ENCODE measurements at places on chromosomes 3 and 15.

DNA sequence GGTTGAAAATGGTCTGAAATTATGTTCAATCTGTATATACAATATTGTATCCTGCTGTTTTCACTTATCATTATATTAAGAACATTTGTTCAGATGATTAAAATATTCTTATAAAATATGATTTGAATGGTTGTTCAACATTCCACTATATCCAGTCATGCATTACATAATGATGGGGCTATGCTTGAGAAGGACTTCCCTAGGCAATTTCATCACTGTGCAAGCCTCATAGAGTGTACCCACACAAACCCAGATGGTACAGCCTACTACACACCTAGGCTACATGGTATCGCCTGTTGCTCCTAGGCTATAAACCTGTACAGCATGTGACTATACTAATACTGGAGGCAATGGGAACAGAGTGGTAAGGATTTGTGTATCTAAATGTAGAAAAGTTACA, 30.5 kb downstream of the SLC7A14 start:
- DNase-seq: no peak

- no peak for DNase-seq
Observed at GRCh38 chr3:9214185-9214584, 35.3 kb downstream of the SRGAP3 start.

GRCh38 chr3:46928282-46928681, 48.3 kb downstream of the CCDC12 start:
- DNase-seq: no peak

DNA sequence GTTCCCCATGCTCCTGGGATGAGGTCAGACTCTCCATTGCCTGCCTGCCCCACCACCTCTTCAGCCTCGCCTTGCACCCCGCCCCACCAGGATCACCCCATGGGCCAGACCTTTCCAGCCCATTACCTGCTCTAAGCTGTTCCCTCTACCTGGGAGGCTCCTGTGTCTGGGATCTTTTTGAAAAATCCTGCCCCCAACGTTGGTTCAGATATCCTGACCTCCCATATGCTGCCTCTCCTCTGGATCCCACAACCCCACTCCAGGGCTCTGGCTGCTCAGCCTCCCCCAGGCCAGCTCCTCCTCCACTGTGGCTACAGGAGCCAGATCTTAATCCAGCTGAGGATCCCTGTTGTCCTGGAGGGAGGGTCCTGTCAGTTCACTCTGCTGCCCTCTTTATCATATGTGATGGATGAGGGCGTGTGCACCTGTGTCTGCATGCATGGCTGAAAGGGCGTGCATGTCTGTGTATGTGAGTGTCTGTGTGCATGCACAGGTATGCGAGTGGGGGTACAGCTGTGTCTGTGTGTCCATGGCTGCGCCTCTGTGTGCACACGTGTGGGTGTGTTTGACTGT, 21.7 kb upstream of the ALAS1 start:
- no peak for DNase-seq

DNA sequence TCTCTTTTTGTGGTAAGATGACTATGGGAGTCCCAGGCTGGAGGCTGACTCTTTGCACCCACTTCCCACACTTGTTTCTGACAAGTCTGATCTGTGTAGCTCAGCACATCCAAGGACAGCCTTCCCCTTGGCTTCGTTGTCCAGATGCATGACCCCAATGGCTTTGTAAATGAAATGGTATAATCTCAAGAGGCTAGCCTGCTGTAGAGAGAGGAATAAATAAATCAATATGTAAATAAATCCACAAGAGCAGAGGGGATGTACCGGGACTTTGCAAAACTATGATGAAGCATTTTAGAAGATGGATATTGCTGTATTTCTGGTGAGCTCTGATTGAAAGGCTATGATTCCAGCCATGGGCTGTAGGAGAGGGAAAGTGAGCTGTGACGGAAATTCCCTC, 79.9 kb upstream of the NEO1 start:
- no peak for DNase-seq

DNA sequence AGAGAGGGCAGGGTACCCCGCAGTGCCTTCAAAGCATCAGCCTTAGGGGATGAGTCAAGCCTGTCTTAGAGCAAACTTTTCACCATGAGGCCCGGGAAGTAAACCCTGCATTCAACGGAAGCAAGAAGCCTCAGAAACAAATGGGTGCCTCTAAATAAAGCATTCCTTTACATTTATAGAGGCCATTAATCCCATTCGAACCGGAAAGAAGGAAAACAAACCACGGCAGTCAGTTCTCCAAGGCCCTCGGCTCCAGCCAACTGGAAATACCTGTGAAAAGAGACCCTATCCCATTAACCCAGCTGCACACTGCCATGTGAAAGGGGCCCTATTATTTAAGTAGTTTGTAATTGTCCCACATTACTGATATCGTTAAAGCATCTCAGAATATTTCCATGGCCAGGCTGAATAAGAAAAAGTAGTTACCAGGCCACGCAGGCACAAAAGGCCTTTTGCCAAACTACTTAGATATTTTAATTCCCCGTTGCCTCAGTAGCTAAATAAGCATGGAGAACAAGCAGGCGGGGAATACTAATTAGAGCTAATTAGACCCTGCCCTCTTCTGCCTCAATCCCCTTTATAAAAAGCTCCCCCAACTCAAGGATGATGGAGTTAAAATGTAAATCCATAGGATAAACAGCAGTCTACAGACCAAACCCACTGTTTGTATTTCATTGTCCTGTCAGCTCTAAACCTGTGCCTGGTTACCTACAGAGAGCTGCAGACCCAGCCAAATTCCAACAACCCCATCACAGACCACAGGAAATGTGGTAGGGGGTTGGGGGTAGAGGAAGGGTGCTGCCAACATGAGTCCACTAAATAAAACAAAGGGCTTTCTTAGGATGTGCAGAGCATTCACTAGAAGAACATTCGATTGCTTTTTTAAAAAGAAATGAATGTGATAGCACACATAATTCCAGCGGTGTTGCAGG, 4.1 kb downstream of the ITGB5 start:
- DNase-seq: no peak

GRCh38 chr15:85457392-85457968, 77.1 kb downstream of the AKAP13 start:
- DNase-seq: no peak

GRCh38 chr3:16881896-16882630, 2.7 kb upstream of the PLCL2 start:
- no peak for DNase-seq

DNA sequence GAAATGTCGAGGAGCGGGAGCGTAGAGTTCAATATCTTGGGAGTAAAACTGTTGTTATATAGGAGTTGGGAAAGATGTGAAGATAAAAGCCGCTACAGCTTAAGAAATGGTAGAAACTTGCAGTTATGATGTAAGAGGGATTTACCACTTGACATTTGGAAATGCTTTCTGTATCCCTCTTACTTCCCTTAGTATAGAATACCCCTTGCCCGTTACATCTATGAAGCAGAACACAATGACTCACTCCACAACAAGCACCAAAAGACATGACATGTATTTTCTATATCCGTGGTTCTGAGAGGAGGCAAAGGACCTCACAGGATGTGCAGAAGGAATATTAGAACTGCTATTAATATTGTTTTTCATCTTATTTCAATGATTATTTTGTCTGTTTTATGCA, 254.2 kb upstream of the NR2F2 start:
- no peak for DNase-seq

- peak; percentile 60 for DNase-seq
Observed at GRCh38 chr15:88450125-88450798, 16.9 kb downstream of the MRPL46 start.

GRCh38 chr3:194201953-194202666, 66.2 kb downstream of the HES1 start:
- no peak for DNase-seq

GRCh38 chr15:41716864-41717263, 56.7 kb downstream of the MGA start:
- DNase-seq: no peak

DNA sequence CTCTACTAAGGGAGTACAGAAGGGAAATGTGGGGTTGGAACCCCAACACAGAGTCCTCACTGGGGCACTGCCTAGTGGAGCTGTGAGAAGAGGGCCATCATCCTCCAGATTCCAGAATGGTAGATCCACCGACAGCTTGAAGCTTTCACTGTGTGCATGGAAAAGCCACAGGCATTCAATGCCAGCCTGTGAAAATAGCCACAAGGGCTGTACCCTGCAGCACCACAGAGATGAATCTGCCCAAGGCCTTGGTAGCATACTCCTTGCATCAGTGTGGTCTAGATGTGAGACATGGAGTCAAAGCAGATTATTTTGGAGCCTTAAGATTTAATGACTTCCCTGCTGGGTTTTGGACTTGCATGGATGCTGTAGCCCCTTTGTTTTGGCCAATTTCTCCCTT, 39.3 kb upstream of the KCNMB2 start:
- DNase-seq: no peak

DNA sequence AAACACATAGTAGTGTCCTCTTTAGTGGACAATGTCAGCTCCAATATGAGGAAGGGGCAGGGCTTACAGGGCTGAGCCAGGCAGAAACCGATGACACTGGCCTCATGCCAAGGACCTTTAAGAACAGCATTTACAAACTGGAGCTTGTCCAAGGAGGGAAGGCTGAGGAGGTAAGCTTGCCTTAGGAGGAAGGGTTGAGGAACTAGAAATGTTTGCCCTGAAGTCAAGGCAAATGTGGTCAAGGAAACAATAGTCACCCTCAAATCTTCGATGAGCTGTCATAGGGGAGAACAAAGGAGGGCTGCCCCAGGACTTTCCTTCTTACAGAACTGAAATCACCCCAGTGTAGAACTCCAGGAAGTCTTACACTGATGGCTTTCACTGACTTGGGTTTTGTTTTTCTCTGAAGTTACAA, 136.4 kb downstream of the LIPC start:
- no peak for DNase-seq

DNA sequence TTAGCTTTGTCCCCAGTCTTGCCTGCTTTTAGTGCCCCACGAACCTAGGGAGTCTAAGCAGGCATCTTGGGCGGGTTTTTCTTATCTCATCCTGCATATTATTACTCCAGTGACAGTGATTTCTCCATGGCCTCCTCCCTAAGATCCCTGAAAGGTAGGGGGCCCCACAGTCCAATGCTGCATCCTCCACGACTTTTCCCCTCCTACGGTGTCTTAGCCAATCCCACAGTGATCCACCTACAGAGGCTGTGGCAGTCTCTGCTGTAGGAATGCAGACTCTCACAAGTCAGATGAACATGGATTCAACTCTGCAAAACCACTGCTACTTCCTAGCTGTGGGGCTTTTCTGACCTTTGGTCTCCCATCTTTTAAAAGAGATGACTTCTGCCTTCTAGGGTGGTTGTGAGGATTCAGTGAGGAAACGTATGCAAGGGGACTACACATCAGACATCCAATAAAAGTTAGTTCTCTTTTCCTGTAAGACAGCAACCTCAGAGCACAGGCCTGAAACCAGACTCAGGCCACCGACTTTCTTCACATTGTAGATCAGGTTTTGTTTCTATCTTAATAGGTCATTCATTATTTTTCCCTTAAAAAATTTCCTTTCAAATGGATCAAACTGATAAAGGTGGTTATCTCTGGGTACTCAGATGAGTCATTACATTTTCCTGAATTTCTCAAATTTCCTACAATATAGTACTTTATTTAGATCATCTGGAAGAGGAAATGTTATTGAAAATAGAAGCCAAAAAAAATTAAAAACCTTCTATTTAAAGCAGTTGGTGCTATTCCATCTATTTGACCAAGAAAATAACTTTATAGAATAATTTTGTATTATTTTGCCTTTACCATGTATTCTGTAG, 23.2 kb downstream of the ILDR1 start:
- DNase-seq: no peak

DNA sequence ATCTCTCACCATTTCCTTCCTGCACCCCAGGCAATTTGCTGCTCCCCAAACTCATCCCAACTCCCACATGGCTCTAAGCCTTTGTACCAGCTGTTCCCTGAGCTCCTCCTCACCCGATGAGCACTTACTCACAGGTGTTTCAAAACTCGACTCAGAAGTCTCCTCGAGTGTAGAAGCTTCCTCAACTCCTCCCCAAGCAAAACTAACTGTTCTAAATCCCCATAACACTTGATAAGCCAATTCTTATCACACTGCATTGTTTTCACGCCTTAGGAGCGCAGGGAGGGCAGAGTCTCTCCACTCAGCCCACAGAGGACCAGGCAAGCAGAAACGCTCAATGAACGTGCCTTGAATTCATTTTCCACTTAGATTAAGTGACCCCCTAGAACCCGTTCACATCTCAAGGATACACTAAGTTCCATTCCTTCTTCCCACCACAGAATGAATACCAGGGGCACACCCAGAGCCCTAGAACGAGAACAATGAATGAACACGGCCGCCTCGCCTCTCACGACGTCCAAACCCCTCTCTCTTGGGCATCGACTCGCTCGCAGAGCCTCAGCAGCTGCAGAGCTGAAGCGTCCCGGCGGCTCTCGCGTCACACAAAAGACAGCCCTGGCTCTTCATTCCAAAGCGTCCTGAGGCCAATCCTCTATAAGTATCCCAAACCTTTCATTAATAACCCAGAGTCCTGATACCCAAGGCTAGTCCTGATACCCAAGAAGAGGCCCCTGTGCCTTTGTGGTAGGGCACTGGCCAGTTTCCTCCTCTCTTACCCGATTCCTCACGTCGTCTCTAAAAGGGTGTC, 1.1 kb downstream of the RAF1 start:
- DNase-seq: no peak

GRCh38 chr15:48040166-48040817, 80.5 kb upstream of the SLC24A5 start:
- DNase-seq: no peak

- no peak for DNase-seq
Observed at GRCh38 chr3:32226875-32227500, 11.5 kb upstream of the CMTM8 start.

GRCh38 chr15:55782901-55783300, 39.9 kb upstream of the PRTG start:
- DNase-seq: no peak

GRCh38 chr3:105764378-105765307, 104.2 kb downstream of the CBLB start:
- DNase-seq: no peak

- DNase-seq: no peak
Observed at GRCh38 chr15:82945326-82945725, 7.2 kb downstream of the HOMER2 start.

GRCh38 chr15:82810061-82810889, 847 bp downstream of the WHAMM start:
- DNase-seq: peak; percentile 43

- no peak for DNase-seq
Observed at GRCh38 chr15:29990035-29990434, 92.7 kb upstream of the GOLGA8J start.

- no peak for DNase-seq
Observed at GRCh38 chr3:52090933-52091468, 34.6 kb upstream of the DUSP7 start.

- peak; percentile 58 for DNase-seq
Observed at GRCh38 chr3:184543843-184544512, 17.6 kb upstream of the EPHB3 start.
